ENCODE measurements at places on chromosomes 5 and 9.
A peak's percentile ranks its signal among the peaks of the same experiment; 100 is the strongest.

- no peak for DNase-seq
Observed at GRCh38 chr9:27665136-27665535, 91.9 kb upstream of the C9orf72 start.

- DNase-seq = no peak
Observed at GRCh38 chr5:17354265-17354664, 136.8 kb downstream of the BASP1 start.

DNA sequence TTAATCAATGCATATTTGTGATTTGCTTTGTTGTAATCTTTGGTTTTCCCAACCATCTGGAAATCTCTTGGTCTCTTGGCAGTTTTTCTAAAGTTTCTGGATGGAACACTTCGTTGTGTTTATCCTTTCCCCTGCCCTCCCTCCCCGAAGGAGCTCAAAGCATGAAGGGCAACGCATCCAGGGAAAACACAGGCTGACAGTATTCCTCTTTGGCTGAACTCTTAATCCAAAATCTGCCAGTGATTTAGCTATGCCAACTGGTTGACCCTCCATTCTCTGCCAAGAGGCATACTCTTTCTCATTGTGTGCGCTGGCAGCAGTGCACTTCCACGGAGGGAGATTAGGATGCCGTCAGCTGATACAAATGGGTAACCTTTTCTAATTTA is 20.5 kb downstream of the ZBTB34 start:
- no peak for DNase-seq

DNA sequence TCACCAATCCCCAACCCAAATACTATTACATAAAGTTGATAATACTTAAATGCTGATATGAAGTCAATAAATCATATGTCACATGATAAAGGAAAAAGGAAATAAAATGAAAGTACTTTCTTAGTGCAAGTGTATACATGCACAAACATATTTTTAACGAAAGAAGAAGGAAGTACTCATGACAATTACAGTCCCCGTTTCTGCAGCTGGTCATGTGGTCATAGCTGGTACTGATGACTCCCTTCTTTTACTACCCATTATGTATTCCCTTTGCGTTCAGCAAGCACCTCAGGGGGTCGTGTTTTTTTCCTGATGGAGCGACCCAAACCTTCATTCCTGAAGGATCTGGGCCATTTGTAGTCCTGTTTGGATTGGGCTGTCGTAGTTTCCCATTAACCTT is 27.3 kb downstream of the CENPP start:
- DNase-seq = no peak

DNA sequence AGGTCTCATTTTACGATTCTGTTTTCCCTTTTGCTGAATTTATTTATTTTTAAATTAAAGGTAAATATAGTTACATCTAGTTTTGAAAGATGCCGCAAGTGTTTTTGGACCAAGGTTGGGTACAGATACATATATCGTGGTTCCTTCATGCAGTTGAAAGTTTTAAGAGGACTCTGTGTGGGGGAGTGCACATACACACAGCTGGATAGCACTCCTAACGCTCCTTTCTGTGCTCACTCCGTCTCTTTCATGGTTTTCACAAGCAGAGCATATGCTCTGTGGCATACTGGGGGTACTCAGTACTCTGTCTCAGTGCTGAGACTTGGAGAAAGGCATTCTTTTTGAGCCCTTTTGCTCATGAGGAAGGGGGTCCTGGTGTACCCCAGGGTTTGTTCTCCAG is 307.5 kb downstream of the DOCK8 start:
- DNase-seq = no peak

DNA sequence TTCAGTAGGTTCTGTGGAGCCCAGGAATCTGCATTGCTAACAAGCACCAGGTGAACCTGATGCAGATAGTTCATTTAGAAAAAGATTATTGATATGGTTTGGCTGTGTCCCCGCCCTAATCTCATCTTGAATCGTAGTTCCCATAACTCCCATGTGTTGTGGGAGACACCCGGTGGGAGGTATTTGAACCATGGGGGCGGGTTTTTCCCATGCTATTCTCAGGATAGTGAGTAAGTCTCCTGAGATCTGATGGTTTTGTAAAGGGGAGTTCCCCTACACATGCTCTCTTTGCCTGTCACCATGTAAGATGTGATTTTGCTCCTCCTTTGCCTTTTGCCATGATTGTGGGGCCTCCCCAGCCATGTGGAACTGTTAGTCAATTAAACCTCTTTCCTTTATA is 212.0 kb downstream of the RAB3C start:
- DNase-seq = no peak

DNA sequence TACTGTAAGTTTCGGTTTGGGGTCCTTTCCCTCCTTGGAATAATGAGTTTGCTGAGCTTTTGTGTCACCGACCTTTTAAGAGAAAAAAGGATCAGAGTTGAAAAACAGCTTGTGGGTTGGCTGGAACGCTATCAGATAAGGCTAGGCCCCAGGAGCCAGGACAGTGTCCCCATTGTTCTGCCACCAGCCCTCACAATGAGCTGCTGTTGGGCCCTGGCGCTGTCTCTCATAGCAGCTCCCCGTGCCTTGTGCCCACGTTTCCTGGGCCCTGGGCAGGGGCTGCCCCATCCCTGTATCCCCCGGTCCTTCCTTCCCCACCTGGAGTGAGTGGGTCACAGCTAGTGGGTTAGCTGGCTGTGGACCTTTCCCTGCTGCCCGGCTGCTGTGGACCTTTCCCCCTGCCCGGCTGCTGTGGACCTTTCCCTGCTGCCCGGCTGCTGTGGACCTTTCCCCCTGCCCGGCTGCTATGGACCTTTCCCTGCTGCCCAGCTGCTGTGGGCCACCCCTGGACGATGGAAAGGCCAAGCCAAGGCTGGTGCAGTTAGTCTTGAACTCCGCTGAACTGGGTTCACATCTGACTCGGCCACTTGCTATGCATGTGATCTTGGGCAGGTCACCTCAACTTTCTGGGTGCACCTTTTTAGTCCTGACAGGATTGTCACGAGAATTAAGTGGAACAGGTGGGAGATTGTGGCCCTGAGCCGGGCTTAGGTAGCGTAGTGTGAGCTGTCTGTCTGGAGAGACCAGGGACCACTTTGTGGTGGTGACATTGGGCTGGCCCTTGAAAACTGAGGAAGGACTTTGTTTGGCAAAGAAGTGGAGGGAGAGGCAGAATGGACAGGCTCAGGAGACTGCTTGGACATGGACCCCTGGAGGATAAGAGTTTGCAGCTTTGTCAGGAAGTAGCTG is 99.5 kb downstream of the DAB2IP start:
- no peak for DNase-seq

GRCh38 chr5:66307647-66308241 is 163.6 kb downstream of the SREK1 start:
- peak; percentile 58 for DNase-seq

GRCh38 chr5:78997090-78997489 is 12.0 kb upstream of the ARSB start:
- DNase-seq = no peak

- DNase-seq = no peak
Observed at GRCh38 chr9:27626244-27627187, 53.2 kb upstream of the C9orf72 start.

DNA sequence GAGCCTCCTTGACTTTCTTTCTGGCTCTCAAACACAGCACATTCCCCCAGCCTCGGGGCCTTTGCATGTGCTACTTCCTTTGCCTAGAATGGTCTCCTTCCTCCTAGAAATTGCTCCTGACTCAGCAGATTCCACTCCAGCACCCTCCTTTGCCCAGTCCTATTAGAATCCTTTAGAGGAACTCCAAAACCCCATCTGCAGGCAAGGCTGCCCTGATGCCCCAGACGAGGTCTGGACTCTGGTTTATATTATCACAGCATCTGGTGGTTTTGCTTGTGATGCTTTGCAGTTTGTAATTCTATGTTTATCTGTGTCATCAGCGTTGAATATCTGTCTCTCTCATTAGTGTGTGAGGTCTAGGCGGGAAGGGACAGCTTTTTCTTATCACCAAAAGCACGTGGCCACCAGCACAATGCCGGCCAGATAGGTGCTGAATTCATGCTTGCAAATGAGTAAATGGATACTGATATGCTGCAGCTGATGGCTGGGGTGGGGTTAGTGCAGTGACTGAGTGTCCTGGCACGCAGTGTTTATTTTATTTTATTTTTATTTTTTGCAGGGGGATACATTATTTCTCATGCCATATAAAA is 30.0 kb upstream of the ANKH start:
- DNase-seq = no peak

DNA sequence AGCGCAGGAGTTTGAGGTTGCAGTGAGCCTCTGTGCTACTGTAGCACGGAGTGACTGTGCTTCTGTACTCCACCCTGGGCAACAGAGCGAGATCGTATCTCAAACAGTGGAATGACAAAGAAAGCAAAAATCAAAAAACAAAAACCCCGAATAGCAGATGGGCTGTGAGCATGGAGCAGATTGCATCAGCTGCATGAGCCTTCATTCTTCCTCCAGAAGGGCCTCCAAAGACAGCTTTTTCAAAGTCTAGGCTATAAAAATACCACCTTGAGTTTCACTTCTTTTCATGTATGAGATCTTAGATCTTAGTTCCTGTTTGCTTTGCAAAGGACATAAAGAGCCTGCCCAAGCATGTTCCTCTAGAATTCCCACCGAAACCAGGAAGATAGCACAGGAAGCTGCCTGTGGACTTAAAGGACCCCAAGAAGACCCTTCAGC is 15.0 kb upstream of the HSPB3 start:
- no peak for DNase-seq

GRCh38 chr9:4706971-4707622 is 27.7 kb downstream of the CDC37L1 start:
- DNase-seq = no peak

GRCh38 chr5:179553875-179554274 is 3.5 kb downstream of the RUFY1 start:
- DNase-seq = peak; percentile 34

GRCh38 chr9:77417566-77417965 is 230.6 kb downstream of the GNA14 start:
- DNase-seq = no peak

GRCh38 chr9:795869-796268 is 45.6 kb upstream of the DMRT1 start:
- no peak for DNase-seq

DNA sequence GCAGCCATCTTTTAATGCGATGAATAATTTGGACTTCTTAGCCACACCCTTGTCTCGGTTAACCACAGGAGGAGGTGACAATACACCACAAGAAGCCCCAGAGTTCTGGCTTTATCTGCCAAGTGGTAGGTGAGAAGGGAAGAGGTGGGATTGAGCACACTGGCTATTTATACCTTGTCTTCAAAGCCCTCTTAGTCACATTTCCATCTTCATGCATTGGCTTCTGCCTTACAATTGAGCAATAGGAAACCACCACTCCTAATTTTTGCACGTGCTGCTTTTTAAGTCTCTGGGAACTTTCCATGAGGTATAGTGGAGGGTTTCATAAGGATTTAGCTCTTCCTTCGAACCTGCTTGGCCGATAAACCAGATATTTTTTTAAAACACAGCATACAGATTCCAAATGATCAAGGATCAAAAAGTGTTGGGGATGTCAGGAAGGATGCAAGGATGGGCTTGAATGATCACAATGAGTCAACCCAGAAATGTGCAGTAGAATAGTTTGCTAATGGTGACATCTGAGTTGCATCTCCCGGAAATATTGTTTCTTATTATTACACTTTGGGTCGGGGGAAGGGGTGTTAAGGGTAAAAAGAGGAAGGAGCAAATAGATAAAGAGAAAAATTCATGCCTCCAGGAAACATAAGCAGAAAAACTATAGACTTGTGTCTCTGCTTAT is 25.5 kb downstream of the PLAC8L1 start:
- no peak for DNase-seq

DNA sequence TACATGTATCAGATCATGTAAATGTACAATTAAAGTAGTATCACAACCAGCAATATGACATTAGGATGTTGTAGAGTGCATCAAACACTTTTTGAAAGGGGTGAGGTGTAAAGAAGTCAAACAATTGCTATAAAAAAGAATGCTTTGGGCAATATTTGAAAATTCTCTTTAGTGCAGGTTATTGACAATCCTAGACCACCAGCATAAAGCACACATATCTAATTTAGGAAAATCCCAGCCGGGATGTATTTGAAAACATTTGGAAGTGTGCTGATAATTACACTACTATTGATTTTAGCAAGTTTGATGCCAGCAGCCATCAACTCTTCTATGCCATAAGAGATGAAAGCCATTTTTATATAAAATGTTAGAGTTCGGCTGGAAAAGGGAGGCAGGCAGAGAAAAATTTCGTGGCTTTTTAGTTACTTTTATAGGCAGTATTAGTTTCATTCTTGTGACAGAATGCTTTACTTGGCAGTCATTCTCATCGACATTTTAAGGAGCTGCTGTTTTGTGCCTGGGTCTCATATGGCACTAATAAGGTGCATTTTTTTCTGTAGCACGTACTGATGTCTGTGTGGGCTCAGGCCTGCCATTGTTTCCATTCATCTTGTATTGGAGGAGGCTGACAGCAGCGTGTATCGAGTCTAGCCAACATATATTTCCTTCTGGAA is 285.7 kb downstream of the AOPEP start:
- no peak for DNase-seq

Measured in HTR-8/SVneo (cell line).